ENCODE measurements at places on chromosomes 5 and 9.
A peak's percentile ranks its signal among the peaks of the same experiment; 100 is the strongest.

GRCh38 chr5:32498484-32498883, 53.9 kb upstream of the ZFR start:
- DNase-seq, result no peak

DNA sequence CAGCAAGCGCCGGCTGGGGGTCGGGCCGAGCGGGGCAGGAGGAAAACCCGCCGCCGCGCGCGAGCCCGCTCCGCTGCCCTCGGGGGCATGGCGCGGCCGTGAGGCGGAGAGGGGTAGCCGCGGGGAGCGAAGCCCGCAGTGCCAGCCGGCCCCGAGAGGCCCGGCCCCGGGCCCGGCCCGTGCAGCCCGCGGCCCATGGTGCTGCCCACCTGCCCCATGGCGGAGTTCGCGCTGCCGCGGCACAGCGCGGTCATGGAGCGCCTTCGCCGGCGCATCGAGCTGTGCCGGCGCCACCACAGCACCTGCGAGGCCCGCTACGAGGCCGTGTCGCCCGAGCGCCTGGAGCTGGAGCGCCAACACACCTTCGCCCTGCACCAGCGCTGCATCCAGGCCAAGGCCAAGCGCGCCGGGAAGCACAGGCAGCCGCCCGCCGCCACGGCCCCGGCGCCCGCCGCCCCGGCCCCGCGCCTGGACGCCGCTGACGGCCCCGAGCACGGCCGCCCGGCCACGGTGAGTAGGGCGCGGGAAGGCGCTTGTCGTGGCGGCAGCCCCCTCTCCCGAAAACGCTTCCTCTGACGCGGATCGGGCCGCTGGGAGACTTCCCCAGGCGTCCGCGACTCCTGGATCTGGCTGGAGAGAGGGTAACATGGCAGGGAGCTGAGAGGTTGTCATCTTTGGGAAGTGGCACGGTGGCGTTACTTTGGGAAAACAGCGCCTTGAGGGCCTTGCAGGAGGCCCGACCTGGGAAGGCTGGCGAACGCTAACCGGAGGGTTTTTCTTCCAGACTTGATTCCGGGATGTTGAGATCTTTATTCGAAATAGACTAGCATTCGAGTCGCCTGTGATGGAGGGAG, 523 bp downstream of the MAML1 start:
- peak; percentile 48 for DNase-seq

DNA sequence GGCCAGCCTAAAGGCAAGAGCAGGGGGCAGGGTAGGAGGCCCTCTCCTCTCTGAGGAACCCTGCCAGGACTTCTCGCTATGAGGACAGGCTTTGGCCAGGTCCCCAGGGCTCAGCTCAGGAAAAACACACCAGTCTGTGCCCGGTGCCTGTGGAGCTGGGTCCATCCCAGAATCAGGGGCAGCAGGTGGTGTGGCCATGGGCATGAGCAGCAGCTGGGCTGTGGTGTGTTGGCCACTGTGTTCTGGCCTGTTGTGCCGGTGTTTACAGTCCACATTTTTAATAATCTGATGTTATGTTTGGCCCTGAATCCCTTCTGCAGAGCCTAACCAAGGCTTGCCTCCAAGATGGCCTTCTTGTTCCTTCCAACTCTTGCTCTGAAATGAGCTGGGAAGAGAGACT, 77.0 kb downstream of the FGF18 start:
- no peak for DNase-seq

- DNase-seq, result no peak
Observed at GRCh38 chr5:150402901-150403342, 9.8 kb downstream of the CD74 start.

DNA sequence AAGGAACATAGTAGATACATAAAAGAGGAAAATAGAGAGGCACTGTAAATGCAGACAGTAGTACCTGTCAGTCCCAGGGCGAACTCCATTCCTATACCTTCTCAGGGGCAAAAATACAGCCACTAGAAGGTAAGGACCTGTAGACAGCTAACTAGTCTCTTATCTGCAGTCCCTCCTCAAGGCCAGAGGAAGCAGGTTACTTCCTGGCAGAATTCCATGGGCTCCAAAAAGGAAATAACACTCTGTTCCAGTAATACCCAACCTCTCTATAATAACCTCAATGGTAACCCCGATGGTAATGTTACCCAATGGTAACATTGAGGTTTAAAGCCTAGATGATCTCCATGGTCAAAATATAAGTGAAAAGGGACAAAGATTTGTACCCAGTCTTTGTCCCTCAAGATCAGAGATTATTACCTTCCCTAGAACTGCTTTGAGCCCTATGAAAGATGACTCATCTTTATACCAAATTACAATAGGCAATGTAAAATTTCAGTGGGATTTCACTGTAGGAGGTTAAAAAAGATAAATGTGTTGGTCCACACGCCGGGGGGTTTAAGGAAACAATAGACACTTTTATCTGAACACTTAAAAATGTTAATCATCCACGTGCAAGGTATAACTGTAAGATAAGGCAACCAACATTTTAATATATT, 113.0 kb downstream of the DENND1A start:
- DNase-seq, result no peak

GRCh38 chr5:66273121-66273520, 129.0 kb downstream of the SREK1 start:
- no peak for DNase-seq

GRCh38 chr9:27750566-27750965, 177.3 kb upstream of the C9orf72 start:
- no peak for DNase-seq

GRCh38 chr5:64166201-64166959, 737 bp downstream of the RNF180 start:
- peak; percentile 34 for DNase-seq

DNA sequence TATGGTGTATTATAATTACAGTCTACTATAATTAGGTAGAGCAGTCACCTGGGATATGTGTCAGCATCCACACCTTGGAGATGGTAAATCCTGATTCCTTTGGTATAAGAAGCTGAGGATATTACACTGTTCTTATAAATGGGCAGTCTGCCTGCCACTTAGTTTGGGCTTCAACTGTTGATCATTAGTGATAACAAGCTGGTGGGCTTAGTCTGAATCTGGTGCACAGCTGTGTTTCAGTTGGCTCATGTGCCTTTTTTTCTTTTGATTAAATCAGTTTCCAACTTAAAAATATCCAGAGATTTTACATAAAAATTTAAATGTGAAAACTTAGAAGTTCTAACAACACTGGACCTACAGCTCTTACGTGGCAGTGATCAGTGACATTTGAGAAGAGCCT, 21.2 kb downstream of the LVRN start:
- no peak for DNase-seq

DNA sequence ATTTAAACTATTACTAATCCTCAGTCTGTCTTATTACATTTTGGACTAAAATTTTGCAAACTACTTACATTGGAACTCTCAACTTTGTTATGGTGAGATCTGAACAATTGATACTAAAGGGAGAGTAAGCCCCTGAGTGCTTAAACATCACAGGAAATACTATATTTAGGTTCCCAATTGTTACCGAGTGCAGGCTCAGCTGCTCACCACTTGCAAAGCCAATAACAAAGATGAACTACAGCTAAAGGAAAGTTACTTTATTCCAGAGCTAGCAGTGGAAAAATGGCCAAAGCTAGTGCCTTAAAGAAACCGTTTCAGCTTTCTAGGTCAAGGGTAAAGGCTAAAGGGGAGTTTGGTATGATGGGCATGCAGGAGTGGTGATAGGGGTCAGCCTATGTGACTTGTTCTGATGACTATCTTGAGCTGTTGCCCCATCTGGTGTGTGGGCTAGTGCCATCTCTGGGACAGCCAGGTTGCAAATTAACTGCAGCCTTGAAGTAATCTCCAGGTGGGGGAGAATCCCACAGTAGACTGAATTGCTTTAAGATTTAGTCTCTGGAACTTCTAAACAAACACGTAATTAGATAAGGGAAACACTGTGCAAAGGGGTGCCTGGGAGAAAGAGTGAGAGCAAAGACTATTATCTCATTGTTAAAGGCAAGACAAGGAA, 7.8 kb upstream of the NDUFB6 start:
- DNase-seq, result no peak

GRCh38 chr5:41794471-41794870, 75.8 kb downstream of the OXCT1 start:
- peak; percentile 94 for DNase-seq

DNA sequence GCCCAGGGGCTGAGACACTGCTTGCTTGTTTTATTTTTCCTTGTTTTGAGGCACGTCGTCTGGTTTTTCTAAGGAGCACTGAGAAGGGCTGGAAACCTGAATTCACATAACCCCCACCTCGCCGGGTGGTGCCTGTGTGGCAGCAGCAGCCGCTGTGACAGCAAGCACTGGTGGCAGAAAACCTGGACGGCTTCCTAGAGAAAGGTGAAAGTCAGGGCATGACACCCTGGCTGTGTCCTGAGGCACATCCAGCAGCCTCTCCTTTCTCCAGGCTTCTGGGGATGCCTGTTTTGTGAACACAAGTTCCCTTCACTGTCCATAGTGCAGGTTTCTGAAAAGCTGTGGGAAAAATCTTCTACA, 29.2 kb downstream of the MRPL36 start:
- DNase-seq, result no peak

- DNase-seq, result peak; percentile 38
Observed at GRCh38 chr9:20022410-20022809, 233.6 kb upstream of the SLC24A2 start.

DNA sequence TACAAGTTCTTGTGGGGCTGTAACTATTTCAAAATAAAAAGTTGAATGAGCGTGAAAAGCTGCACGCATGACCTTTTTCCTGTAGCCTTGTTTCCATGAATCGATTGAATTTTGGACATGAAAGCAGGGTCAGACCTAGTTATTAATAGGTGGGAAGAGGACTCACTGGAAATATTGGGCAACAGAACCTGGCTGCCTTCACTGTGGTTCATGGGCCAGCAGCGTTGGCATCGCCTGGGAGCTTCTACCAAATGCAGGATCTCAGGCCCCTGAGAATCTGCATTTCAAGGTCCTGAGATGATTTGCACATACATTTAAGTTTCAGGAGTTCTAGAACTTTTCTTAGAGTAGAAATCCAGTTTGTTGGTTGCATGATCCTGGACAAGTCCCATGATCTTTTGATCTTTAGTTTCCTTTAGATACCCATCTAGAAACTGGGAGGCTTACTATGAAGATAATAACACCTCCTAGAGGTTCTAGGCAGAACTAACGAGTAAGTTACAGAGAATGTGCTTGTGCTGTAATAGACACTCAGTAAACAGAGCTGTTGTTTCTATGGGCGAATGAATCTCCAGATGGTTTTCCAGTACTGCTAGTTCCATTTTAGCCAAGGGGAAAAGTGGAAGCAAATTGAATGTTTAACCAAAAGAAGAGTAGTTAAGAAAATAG, 12.4 kb downstream of the ANKRD33B start:
- DNase-seq, result no peak

- DNase-seq, result no peak
Observed at GRCh38 chr5:83553000-83553486, 81.5 kb downstream of the VCAN start.

GRCh38 chr9:36870960-36871359, 163.1 kb downstream of the PAX5 start:
- no peak for DNase-seq
